Left kidney (tissue), 8 donors: ENCODE measurements at places on chromosomes 12 and 14. TPM values are rescaled to one million over a fixed set of nuclear protein-coding genes. Genes with fewer than 3 reads are reported as not detected.

The SERPINA10 gene
- 0.23 TPM for polyA plus RNA-seq

The PPP1R36 gene
- 1.5 TPM for polyA plus RNA-seq

The LRRC43 gene
- 6.8 TPM for polyA plus RNA-seq

The MGP gene
- polyA plus RNA-seq, result 33.9 TPM

The BAG5 gene
- 35.7 TPM for polyA plus RNA-seq

The MRPL42 gene
- polyA plus RNA-seq, result 80.6 TPM

- no peak for DNase-seq
These were observed 202.6 kb upstream of the ALG10B start for GRCh38 chr12:38113991-38114390.

DNA sequence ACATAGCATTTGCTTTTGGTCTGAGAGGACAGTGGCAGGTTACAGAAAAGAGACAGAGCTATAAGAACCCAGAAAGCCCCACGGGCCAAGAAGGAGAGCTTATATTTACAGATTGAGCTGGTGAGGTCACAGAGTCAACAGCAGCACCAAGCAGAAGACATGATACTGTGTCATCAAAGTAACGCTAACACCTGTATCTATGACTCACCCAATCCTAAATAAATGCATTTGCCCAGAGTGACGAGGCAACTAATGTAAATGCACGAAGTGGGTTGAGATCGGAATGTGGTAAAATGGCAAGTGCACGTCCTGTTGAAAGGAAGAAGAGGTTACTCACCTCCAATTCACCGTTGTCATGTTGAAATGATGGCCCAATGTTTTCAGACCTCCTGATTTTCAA lies 6.7 kb upstream of the CD163L1 start:
- DNase-seq, result no peak

DNA sequence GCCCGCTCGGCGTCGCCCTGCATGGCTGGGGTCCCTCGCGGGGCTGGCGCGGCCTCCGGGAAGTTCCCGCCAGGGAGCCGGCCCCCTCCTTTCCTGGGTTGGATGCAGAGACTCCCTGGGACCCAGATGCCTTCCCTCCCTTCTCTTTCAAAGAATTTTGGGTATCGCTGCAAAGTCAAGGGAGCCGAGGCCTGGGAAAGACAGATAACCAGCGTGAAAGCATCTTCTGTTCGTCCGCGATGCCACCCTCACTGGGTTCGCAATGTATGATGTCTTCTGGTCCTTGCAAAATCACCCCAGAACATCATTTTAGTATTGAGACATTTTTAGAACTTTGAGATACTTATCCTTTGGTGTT lies 451 bp downstream of the IRAK3 start:
- no peak for DNase-seq

GRCh38 chr14:56125772-56126636 lies 7.8 kb downstream of the PELI2 start:
- no peak for DNase-seq

DNA sequence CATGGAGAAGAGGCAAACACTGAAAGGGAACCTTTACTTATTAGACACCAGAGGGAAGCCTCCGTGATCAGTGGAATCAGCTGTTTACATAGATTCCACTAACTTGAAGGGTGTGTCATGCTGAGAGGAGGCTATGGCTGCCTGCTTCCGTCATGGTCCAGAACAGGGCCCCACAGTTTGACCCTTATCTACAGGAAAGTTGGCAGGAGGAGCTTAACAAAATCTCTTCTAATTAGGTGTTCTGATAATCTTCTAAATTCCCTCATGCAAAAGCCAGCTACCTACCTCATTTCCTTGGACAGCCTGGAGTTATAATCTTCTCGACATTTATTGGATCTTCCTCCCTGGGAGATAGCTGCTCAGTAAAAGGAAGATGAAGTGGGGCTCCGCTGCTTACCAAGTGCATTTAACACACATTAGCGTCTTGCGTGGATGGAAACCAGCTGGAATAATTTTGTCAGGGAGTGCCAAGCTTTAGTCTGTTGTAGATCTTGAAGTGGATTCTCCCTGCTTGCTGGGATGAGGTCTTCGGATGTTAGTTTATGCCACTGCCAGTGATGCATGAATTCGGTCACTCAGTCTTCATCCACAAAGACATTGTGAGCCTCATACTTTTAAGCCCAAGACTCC lies 171.0 kb downstream of the PAH start:
- DNase-seq, result no peak

GRCh38 chr12:96258104-96258961 lies 64.2 kb downstream of the ELK3 start:
- DNase-seq, result no peak

GRCh38 chr14:74609721-74610120 lies 2.3 kb downstream of the LTBP2 start:
- no peak for DNase-seq

DNA sequence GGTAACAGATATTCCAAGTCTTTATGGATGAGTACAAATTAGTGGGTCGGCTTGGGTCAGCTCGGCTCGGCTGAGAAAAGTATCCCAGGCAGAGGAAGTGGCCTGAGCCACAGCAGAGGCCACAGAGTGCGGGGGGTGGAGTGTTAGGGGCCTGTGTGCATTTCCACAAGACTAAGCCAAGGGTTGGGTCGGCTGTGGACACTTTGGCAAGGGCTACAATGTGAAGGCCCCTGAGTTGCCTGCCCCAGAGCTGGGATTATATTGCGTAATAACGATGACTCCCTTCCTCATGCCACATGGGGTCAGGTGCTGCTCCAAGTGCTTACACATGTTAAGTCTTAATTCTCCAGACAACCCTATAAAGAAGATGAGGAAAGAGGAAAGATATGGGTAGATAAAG lies 11.4 kb downstream of the EVL start:
- DNase-seq, result no peak

DNA sequence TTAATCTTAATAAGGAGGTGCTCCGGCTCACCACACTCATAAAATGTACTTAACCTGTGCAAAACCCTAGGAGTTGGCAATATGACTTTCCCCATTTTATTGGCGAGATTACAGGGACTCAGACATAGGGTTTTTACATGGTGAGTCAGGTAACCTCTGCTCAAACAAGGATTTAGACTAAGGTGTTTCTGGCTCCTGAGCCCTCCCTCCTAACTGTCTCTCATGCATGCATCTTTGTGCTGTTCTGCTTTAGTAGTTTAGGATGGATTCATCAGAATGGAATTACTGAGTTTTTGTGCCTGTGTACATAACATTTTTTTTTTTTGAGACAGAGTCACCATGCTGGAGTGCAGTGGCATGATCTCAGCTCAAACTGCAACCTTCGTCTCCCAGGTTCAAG lies 993.3 kb upstream of the TMEM132C start:
- DNase-seq, result no peak

DNA sequence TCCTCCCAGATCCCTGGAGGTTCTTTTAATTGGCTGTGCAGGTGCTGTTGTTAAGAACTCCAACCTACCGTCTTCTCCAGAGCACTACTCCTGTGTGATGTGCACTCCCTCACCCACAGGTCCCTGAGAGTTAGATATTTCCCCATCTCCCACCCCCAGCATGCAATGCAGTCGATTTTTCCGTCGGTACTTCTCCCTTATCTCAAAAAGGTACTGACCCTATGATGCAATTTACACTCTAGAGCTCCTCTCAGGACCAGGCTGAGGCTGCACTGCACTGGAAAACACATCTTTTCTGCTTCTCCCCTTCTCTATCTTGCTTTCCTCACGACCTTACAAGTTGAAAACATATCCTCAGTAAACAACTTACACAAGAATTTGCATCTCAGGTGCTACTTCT lies 312.4 kb upstream of the TBX3 start:
- DNase-seq, result no peak

GRCh38 chr12:59164226-59164625 lies 243.9 kb upstream of the LRIG3 start:
- no peak for DNase-seq

DNA sequence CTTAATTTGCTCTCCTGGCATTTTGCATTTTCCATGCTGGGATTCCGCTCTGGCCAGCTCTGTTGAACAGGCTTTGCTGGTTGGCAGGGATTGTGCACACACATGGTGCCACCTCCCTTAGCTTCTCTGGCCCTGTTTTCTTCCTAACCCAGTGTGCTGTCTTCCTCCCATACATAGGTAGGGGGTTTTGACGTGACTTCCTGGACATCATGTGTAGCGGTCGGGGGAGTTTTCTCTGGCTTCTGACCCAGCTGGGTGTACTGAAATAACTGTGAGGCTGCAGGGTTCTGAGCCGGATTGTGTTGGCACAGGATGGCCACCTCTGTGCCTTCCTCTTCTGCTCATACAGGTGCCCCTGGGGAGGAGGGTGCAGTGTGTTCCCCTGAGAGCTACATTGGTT lies 25.7 kb downstream of the C14orf132 start:
- DNase-seq, result no peak

GRCh38 chr14:71734076-71734475 lies 198.2 kb upstream of the RGS6 start:
- no peak for DNase-seq

DNA sequence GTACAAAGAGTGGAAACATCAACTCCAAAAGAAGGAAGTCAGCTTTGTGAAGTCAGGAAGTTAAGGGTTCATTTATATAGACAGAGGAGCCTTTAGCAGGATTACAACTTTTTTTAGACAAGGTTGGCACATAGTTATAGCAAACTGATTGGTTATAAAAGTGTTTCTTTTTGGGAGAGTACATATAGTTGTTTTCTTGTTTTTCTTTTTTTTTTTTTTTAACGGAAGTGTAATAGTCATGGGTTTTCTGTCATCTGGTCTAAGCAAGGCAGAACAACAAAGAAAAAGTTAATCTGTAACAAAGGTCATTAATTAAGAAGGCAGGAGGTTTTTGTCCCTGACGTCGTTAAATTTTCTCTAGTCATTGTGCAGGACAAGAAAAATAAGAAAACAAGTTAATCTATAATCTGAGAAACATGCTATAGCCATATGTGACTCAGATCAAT lies 13.0 kb upstream of the MFAP5 start:
- no peak for DNase-seq

DNA sequence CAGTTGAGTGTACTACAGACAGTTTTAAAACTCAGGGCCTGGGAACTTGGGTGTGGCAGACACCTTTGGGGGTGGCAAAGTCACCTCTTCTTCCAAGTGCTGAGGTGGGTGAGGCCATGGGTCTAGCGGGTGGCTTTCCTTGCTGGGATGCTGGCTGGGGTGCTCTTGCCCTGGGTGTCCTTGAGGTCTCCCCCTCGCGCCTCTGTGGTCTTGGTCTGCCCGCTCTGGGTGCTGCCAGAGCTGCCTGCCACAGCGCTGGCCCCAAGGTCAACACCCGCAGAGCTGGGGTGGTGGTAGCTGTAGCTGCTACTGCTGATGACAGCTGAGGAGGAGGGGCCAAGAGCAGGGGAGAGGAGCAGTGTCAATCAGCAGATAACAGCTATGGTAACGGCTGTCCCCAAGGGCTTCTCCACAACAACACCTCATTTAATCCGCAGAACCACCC lies 6.8 kb downstream of the KRT74 start:
- no peak for DNase-seq

DNA sequence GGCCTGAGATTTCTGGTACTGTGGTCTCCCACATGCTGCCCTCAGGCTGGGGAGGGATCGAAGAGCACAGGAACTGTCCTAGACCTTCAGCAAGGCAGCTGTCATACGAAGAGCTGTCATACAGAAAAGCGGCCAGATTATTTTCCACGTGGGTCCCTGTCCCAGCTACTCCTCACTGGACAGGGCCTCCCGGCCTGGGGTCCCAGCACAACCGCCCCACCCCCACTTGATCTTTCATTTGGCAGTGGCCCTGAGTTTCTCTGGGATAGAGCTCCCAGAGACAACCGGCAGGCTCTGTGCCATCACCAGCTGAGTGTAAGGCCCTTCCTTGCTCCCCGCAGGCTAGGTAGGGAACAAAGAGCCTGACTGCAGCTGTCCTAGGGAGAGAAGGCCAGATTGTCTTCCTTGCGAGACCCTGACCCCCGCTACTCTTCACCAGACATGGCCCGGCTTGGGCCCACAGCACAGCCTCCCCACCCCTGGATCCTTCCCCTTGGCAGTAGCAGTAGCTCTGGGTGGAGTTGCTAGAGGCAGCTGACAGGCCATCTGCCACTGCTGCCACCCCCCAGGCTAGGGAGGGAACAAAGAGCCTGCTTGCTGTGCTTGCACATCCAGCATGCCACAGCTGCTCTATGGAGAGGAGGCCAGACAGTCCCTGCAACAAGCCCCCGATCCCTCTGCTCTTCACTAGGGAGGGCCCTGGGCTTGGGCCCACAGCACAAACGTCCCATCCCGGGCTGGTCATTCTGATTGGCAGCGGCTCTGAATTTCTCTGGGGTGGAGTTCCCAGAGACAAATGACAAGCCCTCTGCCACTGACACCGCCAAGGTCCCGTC lies 3.1 kb upstream of the OR4N2 start:
- no peak for DNase-seq

DNA sequence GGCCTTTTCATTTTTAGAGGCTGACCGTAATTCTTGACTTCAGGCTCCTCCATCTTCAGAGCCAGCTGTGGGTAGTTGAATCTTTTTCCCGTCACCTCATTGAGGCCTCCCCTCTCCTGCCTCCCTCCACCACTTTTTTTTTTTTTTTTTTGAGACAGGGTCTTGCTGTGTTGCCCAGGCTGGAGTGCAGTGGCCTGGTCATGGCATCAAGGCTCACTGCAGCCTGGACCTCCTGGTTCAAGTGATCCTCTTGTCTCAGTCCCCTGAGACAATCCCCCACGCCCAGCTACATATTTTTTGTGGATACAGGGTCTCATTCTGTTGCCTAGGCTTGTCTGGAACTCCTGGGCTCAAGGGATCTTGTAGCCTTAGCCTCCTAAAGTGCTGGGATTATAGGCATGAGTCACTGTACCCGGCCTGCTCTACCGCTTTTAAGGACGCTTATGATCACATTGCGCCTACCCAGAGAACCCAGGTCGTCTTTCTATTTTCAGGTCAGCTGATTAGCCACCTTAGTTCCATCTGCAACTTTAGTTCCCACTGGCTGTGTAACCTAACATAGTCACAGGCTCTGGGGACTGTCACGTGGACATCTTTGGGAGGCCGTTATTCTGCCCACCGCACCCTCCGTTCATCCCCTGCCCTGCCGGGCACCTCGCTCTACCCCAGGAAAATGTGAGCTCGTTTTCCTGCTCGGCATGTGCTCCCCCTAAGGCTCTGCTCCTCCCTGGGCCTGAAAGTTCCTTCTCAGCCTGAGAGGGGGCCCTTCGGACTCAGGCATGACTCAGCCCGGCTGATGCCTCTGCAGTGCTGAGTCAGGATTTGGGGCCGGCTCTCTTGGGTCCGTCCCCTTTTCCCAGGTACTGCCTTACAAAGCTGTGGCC lies 13.4 kb downstream of the TNFAIP2 start:
- DNase-seq, result no peak

GRCh38 chr12:93441081-93441616 lies 598 bp downstream of the UBE2N start:
- DNase-seq, result peak; percentile 25
